ENCODE measurements at places on chromosomes 2 and 18.

DNA sequence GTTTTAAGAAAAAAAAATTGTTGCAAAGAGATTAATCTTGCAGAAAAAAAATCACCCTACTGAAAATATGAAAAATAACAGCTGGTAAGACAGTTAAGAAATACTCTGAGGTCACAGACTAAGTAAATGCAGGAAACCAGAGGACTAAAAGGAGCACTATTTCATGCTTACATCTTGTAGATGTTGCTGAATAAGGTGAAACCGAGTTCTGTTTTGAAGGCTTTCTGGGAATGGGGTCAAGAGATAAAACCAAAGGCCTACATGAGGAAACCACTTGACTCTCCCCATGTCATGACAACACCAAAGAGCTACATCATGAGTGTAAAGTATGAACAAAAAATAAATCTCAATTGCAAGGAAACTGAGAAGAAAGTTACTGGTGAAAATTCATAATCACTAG, 197.6 kb downstream of the LRP1B start:
- no peak for DNase-seq

DNA sequence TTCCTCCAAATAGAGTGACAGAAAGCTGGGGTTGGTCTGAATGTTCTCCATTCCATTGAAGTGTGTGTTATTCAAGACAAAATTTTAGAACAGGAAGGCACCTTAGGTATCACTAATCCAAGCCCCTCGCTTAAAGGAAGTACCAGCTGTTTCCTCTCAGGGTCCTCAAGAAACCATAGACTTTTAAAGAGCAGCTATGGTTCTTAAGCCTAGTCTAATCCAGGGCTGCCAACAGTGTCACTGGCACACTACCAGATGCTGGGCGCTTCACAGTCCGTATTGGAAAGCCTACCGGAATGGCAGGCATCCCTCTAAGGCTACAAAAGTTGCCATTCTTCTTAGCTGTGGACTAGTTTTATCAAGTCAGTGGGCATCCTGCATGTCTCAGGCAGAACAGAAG, 1.9 kb downstream of the NEMP2 start:
- DNase-seq: no peak

- DNase-seq: no peak
Observed at GRCh38 chr2:18883616-18884456, 294.5 kb upstream of the NT5C1B start.

- no peak for DNase-seq
Observed at GRCh38 chr18:67932271-67932670, 415.8 kb upstream of the DSEL start.

- DNase-seq: no peak
Observed at GRCh38 chr2:157182834-157183396, 74.6 kb upstream of the GALNT5 start.

- DNase-seq: no peak
Observed at GRCh38 chr2:176865336-176865735, 347.3 kb upstream of the HNRNPA3 start.
